ENCODE measurements at places on chromosomes 4 and X.

DNA sequence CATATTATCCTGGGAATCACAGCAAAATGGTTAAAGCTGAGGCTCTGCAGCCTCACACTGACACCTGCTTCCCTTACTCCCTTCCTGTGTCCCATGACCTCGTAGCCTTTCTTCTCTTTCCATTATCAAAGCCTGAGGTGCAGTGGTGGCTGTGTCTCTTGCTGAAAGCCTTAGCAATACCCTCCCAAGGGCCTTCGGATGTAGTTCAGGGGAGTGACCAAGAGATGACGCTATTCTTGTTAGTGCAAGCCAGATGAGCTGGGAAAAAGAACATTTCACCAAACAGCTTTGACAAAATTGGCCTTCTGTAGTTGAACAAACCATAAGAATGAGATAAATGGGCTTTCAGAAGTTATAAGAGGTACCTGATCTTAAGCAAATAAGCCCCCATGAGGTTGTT, 31.6 kb downstream of the SMIM10L2A start:
- no peak for DNase-seq

DNA sequence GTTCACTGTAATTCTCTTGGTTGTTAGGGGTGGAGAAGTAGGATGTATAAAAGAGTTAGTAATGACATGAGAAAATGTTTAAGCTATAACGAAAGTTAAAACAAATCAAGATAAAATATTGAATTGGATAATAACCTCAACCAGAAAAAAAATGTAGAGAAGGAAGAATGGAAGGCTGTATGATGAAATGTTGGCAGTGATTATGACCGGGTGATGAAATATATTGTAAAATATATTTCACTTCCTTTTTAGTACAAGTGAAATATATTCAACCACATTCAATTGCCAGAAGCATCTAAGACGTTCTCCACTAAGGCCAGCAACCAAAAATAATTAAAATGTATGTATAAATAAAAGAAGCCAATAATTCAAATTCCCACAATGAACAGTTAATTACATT, 309.3 kb upstream of the FGF13 start:
- DNase-seq = no peak

- DNase-seq = no peak
Observed at GRCh38 chrX:7163146-7163677, 15.3 kb upstream of the PUDP start.

DNA sequence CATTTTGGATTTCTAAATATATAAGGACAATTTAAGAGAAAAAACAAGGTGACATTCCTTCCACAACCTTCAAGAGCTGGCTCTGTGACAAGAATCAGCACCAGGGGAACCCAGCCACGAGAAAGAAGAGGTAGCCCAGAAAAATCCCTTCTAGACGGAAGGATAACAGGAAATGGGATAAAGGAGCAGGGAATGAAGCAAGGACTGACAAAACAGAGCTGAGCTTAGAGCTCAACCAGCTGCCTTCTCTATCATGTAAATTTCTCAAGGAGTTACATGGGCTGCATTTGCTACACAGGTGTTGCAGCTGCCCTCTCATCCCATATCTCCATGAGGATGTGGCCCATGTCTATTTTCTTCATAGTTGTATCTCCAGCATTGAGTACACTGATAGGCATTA, 154.2 kb upstream of the PRDX4 start:
- no peak for DNase-seq

GRCh38 chrX:30612250-30612655, 34.7 kb upstream of the TASL start:
- DNase-seq = no peak

GRCh38 chrX:153774576-153775292, 6.1 kb upstream of the SRPK3 start:
- DNase-seq = no peak

DNA sequence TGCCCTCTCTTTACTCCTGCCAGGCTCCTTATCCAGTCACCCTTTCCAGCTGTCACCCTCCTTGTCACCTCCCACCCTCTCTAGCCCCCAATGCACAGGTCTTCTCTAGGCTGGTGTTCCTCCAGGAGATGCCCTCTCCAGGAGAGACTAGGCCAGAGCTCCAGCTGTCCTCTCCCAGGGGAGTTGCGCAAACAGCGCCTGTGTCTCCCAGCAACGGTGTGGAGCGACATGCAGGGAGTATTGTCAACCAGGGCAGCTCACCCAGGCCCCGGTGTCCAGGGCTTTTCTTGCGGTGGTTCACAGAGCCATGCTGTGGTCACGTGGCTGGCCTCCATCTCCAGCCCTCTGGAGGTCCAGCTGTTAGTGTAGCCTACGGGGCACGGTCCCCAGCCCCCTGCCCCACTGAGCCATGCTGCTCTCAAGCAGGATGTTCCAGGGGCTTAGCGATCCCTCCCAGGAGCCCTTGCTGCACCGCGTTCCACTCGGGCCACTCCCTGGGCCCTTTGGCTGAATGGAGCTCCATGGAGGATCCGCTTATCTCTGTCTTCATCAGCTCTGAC, 34.8 kb downstream of the CCNQ start:
- DNase-seq = no peak

DNA sequence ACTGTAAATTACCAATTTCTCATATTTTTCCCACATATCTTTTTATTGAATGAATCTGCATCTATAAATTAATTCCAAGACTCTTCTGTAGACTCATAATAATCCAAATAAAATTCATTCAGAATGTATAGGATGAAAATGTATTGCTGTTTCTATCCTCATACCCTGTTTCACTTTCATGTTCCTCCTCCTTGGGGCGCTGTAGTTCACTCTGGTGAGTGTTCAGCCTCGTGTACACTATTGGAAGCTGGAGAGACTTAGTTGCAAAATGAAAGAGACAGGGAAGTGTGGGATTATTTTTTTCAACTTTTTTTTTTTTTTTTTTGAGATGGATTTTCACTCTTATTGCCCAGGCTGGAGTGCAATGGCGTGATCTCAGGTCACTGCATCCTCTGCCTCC, 296.1 kb downstream of the TLL1 start:
- no peak for DNase-seq

DNA sequence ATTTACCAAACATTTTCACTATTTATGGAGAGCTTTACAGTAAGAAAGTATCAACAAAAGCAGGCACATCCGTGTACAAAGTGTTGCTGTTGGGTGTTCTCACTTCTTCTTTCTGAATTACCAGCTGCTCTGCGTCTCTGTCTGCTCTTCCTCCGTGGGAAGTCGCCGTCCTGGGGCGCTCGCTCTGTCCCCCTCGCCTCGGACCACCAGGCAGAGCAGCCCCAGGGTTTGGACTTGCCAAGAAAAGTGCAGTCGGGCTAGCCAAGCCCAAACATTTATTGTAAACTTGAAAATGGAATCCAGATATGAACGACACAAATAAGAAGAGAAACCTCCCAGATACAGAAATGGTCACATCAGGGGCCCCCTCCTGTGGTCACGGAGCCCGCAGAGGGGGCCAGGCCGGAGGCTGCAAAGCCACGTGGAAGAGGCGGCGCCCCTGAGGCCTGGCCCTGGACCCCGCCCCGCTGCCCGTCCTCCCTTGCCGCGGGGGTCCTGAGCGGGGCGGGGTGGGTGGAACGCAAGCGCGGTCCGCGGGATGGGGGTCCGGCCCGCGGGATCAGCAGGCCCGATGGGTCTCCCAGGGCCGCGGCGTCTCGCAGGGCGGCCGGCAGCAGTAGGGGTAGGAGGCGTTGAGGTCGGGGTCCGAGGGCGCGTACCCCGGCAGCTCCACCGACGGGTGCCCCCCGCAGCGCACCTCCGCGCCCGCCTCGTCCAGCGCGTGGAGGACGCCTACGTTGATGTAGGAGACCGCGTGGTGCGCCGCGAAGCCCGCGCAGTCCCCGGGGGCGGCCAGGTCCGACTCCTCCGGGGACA, 1.5 kb downstream of the TMEM271 start:
- DNase-seq = no peak

GRCh38 chrX:96683997-96684338, 674 bp upstream of the DIAPH2 start:
- no peak for DNase-seq

- DNase-seq = no peak
Observed at GRCh38 chr4:187166886-187167512, 443.3 kb upstream of the FAT1 start.

GRCh38 chr4:61571761-61572559, 371.8 kb downstream of the ADGRL3 start:
- no peak for DNase-seq

DNA sequence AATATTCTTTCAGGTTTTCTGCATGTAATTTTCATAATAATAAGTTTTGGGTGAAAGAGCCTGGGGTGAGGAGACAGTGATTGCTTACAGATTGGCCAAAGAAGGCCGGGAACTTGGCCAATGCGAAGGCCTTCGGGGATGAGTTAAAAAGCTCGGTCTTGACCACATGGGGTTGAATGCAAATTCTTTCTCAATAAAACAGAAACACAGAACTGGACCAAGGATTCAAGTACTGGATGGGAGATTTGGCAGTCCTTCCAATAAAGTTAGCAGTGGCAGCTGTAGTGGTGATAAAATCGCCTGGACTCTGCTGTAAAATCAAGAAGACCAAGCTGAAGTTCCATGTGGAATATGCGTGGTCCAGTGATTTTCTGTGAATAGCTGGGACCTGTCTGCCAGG, 282.2 kb upstream of the KLF3 start:
- no peak for DNase-seq

DNA sequence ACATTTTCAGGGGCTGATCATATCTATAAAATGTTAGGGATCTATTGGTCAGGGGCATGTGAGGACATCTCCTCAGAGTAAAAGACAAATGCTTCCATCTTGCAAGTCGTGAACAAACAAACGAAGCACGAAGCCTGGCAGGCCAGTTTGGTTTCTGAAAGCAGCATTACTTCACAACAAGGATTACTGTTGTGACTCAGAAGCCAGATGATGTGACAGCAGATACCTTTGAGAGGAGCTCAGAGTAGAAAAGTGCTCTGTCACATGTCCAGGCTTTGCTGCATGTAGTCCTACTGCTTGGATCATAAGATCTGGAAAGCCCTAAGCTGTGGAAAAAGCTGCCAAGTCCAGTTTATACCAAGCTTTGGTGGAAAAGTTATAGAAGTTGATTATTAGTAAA, 1827.2 kb downstream of the ARAP2 start:
- no peak for DNase-seq

- no peak for DNase-seq
Observed at GRCh38 chr4:160318567-160319220, 1215.8 kb downstream of the RAPGEF2 start.

DNA sequence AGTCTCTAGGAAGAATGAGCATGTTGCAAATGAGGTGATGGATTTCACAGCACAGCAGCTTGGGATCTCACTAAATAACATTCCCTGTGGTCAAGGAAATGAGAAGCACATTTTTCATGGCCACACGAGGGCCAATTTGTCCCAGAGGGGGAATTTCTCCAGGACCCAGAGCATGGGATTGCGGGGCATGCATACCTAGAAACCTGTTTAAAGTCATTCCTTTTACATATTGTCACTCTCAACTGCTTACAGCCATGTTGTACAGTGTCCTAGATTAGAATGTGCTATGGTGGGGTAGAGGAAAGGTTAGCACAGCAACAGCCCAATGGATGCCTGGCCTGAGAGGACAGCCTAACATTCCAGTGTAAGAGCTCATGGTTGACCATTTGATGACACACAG, 37.4 kb upstream of the NLGN4X start:
- no peak for DNase-seq

- DNase-seq = no peak
Observed at GRCh38 chr4:168498251-168498650, 1.4 kb downstream of the PALLD start.

DNA sequence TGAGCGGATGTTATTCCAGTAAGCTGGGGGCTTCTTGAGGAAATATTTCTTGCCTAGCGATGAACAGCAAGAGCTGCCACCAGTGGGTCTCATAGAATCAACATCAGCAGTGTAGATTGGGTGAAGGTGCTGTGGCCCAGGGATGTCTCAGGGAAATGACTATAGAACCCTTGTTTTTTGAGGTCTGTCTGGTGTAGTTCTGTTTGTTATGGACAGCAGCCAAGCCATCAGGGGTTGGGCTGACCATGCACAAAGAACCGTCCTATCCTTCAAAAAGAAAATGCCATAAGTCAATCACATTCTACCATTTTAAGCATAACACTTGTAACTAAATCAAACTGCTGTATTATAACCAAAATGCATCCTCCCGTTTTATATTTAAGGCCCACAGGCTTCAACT, 17.3 kb upstream of the C1GALT1C1 start:
- no peak for DNase-seq

DNA sequence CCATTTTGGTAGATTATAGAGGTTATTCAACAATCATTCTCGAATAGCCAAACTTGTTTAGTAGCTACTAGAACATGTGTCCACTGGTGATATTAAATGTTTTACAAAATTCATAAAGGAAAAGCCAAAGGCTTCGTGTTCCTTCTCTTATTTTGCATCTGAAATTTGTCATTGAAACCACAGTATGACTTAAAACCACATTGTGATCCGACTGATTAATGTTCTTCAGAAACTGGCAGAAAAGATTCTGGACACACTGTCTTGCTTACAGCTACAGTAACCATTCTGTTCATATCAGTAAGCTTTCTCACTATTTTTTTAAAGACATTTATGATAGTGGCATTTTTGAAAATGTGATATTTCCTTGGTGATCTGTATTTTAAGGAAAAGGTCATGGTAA, 2.6 kb upstream of the SMARCA1 start:
- no peak for DNase-seq

DNA sequence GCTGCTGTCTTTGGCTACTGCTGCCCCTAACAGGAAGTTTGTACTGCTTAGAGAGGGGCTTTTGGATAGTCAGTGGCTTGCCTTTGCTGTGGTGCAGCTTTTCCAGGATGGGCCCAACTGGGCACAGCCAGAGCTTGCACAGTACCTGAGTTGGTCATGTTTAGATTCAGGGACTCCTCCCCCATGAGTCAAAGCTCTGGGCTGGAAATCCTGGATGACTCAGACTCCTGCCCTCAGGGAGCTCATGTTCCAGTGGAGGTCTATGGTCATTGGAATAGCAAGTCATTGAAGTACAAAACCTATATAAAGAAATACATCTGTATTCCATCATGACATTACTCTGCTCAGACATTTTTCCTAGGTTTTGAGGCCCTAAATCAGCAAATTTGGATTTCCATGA, 66.7 kb upstream of the PJA1 start:
- DNase-seq = no peak

DNA sequence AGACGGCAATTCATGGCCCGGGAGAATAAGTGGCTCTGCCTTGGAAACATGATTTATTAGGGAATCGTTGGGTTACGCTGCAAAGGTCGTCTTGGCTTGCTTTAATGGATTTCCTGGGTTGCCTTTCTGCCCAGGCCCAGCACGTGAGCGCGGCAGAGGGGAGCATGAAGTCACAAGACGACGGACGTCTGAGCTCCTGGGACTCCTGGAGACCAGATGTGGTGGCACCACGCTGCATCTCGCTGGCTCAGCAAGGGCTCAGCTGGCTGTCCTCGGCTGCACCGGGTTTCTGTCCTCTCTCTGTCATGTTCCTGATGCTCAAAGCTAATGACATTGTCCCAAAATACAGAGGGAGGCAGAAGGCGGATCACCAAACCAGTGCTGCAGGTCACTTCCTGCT, 61.2 kb downstream of the C4orf50 start:
- DNase-seq = no peak

- DNase-seq = peak; percentile 38
Observed at GRCh38 chrX:40543661-40544328, 37.0 kb upstream of the ATP6AP2 start.
